ENCODE measurements at places on chromosomes 3 and 15.

- DNase-seq, result no peak
These were observed 299.3 kb upstream of the LYSMD4 start for GRCh38 chr15:100032358-100033085.

GRCh38 chr3:196140224-196140623 is 58.3 kb upstream of the TFRC start:
- DNase-seq, result no peak

DNA sequence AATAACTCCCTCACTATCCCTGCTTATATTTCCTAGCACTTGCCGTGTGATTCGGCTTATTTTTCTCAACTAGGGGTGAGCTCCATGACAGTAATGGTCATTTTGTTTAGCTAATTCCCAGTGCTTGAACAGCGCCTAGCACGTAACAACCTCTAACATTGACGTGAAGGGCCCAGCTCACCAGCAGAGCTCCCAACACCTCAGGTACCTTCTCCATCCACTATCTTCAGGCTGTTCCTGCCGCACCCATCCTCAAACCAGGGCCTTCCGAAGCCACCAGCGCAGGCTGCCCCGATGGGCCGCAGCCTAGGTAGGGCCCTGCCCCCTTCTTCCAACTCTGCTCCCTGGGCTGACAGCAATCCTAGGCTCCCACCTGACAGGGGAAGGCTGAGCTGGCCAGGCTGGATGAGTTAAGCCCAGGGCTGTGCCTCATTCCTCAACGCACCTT is 751 bp upstream of the RPS17 start:
- no peak for DNase-seq

DNA sequence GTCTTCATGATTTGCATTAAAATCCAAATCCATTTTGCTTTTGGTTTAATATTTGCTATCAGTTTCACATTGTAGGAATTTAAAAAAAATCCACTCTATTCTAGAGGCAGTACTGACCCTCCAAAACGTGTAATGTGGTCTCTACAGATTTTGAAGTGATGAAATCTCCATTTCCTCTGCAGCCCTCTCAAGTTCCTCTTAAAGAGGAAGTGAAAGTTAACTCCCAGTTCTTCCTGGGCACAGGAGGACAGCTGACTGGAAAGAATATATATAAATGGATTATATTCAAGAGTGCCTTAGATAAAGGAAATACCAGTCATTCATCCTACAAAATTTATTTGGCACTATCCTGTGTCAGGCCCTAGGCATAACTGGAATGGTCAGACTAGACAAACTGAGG is 83.5 kb upstream of the PLCL2 start:
- DNase-seq, result no peak

DNA sequence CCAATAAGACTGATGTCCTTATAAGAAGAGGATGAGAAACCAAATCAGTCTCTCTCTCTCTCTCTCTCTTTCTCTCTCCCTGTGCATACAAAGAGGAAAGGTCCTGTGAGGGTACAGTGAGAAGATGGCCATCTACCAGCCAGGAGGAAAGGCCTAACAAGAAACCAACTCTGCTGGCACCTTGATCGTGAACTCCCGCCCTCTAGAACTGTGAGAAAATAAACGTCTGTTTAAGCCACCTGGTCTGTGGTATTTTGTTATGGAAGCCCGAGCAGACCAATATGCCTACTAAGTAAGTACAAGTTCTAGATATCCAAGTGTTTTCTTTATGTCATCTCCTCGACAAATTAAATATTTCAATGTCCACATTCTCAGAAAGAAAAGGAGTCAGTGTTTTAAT is 44.9 kb upstream of the TMC3 start:
- no peak for DNase-seq

DNA sequence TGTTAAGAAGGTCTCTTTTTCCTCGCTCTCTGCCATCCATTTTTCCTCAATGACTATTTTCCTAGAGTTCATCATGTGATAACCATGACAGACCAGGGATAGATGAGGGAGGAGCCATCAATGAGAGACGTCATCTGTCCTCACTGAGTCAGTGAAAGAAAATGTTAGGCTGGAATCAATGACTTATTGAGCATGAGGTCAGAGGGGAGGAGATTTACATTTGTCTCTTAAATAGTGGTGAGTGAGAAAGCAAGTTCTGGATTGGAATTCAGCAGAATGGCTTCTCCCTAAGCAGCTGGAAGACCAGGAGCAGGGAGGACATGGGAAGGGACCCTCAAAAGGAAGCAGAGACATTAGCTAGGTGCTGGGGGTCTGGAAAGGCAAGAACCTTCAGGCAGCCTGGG is 28.2 kb upstream of the USP3 start:
- no peak for DNase-seq

DNA sequence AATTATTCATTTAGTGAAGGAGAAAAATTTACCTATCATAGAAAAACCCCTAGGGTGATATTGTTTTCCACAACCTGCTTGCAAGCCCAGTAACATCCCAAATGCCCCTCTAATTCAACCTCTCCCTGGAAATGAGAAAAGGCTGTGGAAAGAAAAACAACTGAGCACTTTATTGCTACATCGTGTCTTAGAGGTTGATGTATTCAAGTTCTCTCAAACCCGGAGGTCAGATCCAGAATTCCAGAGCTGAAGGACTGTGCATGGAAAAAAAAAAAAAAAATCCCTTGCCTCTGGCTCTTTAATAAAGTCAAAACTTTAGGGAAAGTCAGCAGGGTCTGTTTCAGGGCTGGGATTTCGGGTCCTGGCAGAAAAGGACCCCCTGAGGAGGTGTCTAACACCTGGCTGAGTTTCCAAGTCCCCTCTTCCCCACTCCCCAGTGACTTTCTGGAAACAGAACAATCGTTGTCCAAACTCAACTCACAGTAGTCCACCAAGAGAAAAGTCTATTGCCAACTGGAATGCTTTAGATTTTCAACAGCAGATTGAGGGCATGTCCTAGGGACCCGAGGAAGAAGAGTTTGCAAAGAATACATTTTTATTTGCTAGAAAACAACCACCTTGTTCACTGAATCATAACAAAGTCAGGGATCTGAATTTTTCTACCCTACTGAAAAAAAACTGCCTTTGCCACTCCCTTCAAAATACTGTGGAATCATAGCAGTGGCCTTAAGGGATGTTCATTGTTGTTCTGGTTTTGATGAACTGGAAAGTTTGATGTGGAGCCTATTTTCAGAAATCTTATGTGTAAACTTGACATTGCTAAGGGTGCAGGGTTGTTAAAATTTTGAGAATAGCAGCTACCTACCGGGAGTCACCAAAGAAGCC is 207.5 kb upstream of the ADAMTS9 start:
- DNase-seq, result no peak

- DNase-seq, result no peak
These were observed 40.9 kb upstream of the GOLGA8J start for GRCh38 chr15:30041868-30042267.

DNA sequence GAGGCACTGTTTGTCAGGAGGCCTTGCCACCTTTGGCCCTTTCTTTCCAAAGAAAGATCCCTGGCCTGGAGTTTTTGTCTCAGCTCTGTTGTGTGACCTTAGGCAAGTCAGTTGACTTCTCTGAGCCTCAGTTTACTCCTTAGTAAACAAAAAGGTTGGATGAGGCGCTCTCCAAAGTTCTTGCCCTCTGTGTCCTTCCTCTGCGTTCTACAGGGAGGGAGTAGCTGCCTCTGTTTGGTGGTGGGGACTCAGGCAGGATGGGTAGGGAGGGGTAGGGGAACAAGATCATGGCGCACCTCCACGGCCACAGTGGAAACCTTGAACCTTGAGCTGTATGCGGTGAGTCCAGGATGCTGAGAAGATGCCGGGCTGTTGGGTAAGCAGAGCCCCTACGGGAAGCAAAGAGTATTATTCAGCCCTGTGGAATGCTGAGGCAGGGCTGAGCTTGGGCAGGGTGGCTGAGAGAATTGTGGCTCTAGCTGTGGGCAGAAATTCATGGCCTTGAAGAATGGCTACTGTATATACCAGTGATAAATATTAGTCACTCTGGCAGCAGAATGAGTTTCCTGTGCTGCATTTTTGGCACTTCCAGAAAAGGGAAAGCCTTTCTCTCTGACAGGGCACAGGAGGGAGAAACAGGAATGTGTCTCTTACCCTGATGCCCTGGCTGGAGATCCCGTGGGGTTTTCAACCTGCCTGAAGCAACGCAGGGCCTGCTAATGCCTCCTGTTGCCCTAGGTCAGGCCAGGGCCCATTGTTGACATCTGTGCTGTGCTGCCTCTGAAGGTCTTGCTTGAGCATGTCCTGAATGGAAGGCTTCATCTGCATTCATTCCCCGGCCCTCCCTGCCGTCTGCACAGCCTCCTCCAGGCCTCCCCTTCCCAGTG is 39.9 kb downstream of the SMAD3 start:
- DNase-seq, result no peak

DNA sequence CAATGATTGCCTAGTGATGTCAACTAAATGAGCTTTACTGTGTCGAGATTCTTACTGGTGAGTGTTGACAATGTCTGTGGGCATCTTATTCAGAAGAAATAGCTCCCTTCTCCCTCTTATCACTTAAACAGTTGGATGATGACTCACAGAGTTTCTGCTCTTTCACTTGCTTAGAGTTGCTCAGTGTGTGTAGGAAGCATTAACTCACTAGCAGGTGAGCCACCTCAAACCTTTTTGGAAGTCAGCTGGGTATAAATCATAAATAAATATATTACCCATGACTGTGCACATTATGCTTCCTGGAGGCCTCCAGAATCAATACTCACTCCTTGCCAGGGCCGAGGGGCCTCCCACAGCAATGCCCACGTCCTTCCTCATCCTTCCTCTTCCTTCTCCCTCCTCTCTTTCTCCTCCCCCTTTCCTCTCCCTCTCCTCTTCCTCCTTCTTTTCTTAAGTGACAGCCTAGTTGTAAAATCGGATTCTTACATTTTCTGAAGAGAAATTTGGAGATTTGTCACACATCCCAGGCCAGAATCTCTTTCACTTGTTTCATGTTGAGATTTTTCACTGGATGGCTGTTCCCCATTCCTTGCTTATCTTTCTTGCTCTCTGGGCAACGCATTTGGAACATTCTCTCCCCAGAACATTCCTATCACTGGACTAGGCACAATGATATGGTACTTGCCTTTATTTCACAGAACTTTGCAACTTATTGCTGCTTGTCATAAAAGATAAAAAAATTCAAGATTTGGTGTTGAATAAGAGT is 17.5 kb downstream of the SHC4 start:
- no peak for DNase-seq

DNA sequence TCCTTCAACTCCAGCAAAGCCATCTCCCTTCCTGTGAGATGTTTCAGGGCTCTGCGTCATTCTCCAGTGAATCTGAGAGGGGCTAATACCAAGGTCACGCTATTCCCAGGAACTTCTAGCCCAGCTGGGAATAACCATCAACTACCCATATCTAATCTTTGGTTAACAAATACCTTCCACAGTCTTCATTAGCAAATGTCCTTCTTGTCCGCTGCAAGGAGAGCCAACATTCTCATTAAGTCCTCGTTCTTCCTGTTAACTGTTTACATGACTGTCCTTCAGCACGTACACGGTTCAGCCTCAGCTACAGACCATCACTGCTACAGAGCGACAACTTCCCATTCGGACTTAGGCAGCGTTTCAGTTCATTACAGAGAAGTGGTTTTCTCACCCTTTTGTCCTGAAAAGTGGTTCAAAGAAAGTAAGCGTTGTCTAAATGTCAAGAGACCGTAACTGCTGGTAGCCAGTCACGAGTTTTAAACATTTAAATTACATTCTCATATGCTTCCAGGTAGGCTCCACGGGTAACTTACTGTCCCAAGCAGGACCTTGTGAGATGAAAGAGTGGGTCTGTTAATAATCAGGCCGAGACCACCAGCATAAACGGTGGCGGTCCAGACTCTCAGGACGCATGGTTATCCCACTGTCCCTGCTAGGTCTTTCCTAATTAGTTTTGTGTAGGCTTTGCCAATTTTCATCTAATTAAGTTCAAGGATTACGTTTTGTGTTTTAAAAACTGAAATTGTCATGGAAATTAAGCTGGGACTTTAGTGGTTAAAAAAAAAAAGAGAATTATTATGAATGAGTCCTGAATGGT is 63.8 kb downstream of the CHSY1 start:
- DNase-seq, result no peak

DNA sequence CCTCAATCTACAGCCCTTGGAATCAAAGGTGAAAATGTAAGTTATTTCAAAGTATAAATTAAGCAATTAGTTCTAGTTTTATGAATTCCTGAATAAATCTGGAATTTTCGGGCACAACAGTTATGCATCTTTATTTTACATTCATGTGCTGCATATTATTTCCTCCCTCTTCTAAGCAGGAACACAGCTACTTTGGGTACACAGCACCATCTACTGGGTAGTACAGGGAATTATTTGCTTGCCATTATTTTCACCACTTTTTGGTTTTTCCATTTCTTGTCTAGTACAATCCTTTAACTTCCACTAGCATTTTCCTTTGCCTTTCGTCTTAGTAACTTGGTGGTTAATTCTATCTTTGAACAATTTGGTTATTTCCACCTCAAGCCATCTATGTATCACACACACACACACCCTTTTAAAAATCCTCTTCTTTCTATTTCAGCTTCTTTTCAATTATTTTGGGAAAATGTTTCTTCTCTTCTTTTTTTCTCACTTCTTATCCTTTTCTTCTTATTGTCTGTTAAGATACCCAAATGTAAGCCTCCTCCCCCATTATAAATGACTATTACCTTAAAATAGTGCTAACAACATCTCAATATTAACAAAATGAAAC is 451.0 kb downstream of the MFSD1 start:
- no peak for DNase-seq

DNA sequence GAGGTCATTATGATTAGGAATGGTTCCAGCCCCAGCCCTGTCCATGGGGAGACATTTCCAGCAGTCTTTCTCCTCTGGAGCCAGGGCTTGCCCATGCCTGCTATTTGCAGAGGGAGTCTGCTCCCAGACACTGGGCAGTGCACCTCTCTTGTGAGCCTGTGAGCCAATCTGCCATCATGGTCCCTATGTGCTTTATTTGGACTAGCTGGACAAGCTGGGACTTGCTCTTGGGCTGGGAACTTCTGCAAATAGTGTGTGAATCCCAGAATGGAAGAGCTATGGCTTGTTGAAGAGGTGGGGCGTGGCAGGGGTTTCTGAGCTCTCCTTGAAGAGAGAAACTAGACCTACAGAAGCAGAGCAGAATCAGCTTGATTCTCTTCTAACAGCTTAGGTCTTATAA is 53.7 kb upstream of the KY start:
- DNase-seq, result no peak

DNA sequence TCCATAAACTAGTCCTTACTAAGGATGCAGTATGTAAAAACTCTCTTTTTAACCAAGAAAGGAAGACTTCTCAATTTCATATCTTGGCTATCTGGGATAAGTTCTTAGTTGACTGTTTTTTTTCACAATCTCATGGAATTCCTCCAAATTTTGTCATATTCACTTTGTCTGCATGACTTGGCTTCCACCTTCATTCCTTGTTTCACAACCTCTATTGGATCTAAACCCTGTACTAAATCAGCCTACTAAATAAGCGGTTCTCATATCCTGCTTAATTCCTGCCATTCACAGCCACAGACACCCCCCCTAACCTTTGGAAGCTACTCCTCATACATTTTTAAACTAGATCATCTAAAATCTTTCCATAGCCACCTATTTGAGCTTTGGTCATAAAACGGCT is 370.6 kb upstream of the NAALADL2 start:
- DNase-seq, result no peak

GRCh38 chr3:126448136-126448892 is 27.4 kb downstream of the ZXDC start:
- no peak for DNase-seq

All from central memory CD8-positive, alpha-beta T cell (primary cell).